M059J (cell line): ENCODE measurements at places on chromosomes 7 and 10. TPM values are rescaled to one million over a fixed set of nuclear protein-coding genes. Genes with fewer than 3 reads are reported as not detected.

DNA sequence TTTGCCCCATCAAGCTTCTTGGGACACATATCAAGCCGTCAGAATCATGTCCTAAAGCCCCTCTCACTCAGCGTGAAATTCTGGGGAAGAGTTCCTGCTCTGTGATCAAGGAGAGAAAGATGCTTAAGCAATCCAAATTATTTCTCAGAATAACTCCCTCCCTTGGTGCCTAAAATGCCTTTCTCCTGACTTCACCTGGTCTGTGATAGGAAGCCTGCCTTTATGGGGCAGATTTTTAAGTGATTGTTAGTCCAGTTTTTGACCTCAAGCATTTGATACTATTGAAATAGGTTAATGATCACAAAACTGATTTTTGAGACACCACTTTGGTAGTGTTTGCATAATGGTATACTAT, 76.4 kb upstream of the MAGI2 start:
- peak; percentile 57 for DNase-seq

GRCh38 chr10:13113544-13113943, 13.6 kb downstream of the OPTN start:
- no peak for DNase-seq

DNA sequence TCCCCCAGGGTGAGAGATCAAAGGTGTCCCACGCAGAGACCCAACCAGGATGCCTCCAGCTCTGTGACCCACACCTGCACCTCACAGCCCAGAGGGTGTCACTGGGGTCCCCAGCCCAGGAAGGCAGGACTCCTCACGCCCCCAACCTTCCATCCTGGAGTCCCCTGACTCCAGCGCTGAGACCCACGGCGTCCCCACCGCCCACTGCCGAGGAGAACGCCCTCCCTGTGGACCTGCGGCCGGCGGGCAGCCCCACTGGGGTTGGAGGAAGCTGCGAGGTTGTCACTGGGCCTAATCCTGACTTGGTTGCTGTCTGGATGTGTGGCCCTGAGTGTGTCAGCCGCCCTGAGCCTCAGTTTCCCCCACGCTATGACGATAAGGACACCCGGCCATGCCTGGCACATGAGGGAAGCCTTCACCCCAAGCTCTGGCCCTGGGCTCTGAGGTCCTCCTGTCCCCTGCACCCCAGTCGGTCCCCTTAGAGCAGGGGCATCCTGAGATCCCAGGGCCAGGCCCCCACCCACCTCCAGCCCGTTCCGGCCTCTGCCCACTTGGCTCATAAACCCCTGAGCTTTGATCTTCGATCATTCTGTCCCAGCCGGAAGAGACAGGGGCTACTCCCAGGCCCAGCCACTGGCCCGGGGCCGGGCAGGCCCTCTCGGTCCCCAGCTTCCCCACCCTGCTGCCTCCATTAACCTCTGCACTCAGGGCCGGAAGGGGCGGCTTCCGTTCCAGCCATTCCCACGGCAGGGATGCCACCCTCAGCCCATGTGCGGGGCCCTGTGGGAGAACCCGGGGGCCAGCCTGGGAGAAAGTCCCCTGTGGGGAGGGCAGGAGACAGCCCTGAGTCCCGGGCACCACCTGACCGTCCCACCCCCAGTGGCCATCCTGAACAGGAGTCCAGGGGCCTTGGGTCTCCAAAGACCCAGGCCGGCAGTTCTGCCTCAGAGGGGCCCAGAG, 113.2 kb downstream of the MICALL2 start:
- DNase-seq = no peak

- no peak for DNase-seq
Observed at GRCh38 chr10:97297556-97298222, 5.3 kb upstream of the ARHGAP19 start.

DNA sequence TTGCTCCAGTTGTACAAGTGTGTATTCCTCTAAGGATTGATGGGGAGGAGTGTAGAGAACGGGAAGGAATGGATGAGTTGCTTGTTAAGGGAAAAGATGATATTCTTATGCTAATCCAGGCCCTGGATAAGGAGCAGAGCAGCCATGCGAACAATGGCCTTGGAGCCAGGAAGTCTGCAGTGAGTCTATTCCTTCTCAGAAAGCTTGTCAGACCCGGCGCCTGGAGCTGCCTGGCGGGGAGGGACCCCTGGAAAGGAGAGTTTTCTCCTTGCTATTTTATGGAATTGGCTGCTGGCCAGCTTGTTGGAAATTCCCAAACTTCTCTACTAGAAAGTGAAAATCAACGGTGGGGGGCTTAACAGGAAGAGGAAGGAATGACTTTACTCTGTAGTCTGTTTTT, 89.1 kb downstream of the MMRN2 start:
- peak; percentile 57 for DNase-seq

DNA sequence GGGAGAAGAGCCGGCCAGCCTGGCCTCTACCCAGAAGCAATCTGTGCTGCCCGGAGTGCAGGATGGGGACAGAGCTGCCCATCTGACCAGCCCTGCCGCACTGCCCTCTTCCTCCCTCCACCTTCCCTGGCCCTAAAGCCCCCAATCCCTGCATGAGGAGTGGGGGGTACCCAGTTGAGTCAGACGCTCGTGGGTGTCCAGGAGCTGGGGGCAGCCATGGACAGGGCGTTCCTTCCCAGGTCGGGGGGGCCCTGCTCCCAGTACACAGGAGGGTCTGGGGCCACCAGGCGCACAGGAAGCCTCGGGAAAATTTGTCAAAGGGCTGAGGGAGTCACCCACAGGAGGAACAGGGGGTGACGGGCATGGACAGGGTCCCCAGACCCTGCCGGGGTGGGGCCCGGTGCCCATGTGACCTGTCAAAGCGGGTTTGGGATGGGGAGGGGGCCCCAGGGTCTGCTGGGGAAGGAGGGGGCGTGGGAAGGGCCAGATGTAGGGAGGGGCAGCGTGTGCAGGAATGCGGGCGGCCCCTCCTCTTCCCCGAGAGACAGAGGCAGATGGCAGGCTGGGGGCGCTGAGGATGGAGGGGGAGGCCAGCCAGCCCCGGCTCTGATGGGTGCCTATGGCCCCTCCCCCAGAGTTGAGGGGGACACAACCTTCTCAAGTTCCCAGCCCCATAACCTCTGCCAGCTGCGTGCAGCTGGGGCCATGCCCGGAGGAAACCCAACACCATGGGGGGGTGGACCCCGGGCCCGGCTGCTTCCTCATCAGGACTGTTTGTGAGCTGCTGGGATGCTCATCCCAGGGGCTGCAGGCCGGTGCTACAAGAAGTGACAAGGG, 21.5 kb upstream of the GRIFIN start:
- no peak for DNase-seq

GRCh38 chr7:65988084-65988483, 6.1 kb upstream of the GUSB start:
- DNase-seq = no peak

PRXL2A gene
- total RNA-seq = 23.6 and 32.4 TPM in 2 replicates
